Thymus (tissue), 14 donors: ENCODE measurements at places on chromosomes 7 and 10. TPM values are rescaled to one million over a fixed set of nuclear protein-coding genes. Genes with fewer than 3 reads are reported as not detected.

The PAX2 gene
- 0.43 TPM for polyA plus RNA-seq

- H3K36me3 ChIP-seq, result no peaks in the 10 kb centered on the region
- no peak for DNase-seq
- no peak overlapping the region for H3K4me3 ChIP-seq
- H3K27ac ChIP-seq, result no peak overlapping the region
Measured at GRCh38 chr10:58102897-58103296, 164.8 kb downstream of the IPMK start.

The NUPR2 gene
- 0.75 TPM for polyA plus RNA-seq

DNA sequence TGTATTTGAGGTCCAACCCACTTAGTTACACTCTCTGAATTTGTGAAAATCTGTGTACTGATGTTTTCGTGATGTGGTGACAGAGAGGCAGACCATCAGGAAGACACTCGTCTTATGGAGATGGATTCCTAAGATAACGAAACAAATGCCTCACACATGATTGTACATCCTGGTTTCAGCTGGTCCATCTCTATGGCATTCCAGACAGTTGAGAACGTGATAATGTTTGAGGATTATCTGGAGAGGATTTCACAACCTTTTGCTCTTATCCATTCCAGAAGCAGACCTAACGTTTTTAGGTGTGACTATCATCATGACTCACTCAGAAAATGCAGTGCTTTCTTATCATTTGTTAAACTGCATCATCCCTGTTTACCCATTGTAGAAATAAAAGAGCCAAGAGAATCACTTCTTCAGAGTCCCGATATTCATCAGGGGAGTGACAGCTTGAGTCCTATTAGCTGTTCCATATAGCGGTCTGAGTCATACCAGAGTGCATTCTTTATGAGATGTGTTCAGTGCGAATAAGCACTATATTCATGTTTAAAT, 74.5 kb downstream of the BMPER start:
- DNase-seq, result no peak
- H3K27ac ChIP-seq, result no peak overlapping the region
- H3K4me1 ChIP-seq, result no peaks in the 10 kb centered on the region
- H3K27me3 ChIP-seq, result no peaks in the 10 kb centered on the region

- H3K4me1 ChIP-seq, result no peaks in the 10 kb centered on the region
- no peak for DNase-seq
- no peaks in the 10 kb centered on the region for H3K36me3 ChIP-seq
- no peak overlapping the region for H3K27ac ChIP-seq
- no peak overlapping the region for H3K4me3 ChIP-seq
- no peaks in the 10 kb centered on the region for H3K27me3 ChIP-seq
Measured at GRCh38 chr10:124214610-124215375, 121.4 kb upstream of the CHST15 start.

- peaks cover 2% of the 10 kb centered on the region for H3K27me3 ChIP-seq
- no peak overlapping the region for H3K4me3 ChIP-seq
- no peaks in the 10 kb centered on the region for H3K36me3 ChIP-seq
- H3K4me1 ChIP-seq, result no peaks in the 10 kb centered on the region
- no peak overlapping the region for H3K27ac ChIP-seq
Measured at GRCh38 chr7:134528749-134529148, 1.4 kb downstream of the AKR1B10 start.

DNA sequence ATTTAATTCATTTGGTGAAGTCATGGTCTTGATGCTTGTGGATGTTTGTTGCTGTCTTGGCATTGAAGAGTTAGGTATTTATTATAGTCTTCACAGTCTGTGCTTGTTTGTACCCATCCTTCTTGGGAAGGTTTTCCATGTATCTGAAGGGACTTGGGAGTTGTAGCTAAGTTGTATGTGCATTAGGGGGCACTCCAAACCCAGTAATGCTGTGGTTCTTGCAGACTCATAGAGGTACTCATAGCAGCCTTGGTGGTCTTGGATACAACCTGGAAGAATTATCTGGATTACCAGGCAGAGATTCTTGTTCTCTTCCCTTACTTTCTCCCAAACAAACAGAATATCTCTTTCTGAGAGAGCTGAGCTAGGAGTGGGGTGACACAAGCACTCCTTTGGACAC, 93.2 kb downstream of the ADCYAP1R1 start:
- no peak overlapping the region for H3K27ac ChIP-seq
- no peak for DNase-seq
- H3K4me1 ChIP-seq, result no peaks in the 10 kb centered on the region
- H3K27me3 ChIP-seq, result no peaks in the 10 kb centered on the region
- no peak overlapping the region for H3K4me3 ChIP-seq
- no peaks in the 10 kb centered on the region for H3K36me3 ChIP-seq

The ZNF488 gene
- 0.23 TPM for polyA plus RNA-seq

The KLLN gene
- polyA plus RNA-seq, result 1.0 TPM

DNA sequence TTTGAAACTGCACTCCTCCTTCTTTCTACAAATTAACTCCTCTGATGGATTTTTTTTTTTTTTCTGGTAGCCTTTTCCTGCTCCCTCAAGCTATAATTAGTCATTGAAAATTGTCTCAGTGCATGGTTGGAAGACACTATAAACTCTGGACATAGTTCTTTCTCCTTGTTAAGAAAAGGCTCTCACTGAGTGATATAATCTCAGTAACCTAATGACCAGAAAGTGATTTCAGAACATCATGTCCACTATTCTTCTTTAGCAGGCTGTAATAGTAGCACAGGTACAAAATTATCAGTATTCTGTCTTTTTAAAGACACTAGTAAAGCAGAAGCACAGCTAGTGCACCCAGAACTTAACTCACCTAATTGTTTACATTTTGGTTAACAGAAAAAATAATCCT, 752.6 kb upstream of the PHF14 start:
- H3K27me3 ChIP-seq, result no peaks in the 10 kb centered on the region
- no peak overlapping the region for H3K27ac ChIP-seq
- H3K4me3 ChIP-seq, result no peak overlapping the region
- H3K36me3 ChIP-seq, result no peaks in the 10 kb centered on the region
- no peak for DNase-seq

DNA sequence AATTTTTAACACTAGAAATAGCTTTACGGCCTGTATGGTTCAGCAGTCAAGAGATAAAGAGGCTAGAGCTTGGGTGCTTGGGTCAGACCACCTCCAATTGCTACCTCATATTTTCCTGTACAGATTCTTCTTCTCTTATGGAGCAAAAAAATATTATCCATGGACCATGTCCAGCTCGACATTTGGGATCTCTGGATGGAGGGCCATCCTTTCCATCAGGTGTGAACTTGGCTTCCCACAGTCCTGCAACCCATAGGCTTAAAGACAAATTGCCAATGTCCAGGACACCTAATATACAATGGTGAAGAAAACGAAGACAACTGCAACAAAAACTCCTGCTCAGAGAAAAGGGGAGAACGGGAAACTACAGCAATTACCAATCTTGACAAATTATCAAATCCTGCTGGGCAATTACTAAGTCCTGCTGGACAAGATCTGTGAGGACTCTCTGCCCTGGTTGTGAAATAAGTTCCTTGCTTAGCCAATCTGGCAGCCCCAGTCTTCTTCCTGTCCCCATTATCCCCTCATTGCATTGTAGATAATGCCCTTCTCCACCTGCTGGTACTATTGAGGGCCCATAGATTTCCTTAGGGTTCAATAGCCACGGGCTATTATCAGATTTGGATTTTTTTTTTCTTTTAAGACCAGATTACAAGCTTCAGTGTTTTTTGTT, 42.0 kb upstream of the BRAF start:
- no peaks in the 10 kb centered on the region for H3K4me1 ChIP-seq
- no peaks in the 10 kb centered on the region for H3K36me3 ChIP-seq
- no peak for DNase-seq
- H3K27ac ChIP-seq, result no peak overlapping the region
- H3K4me3 ChIP-seq, result no peak overlapping the region

- no peak for DNase-seq
- H3K4me3 ChIP-seq, result no peak overlapping the region
- H3K36me3 ChIP-seq, result no peaks in the 10 kb centered on the region
- H3K4me1 ChIP-seq, result no peaks in the 10 kb centered on the region
Measured at GRCh38 chr7:125857606-125858005, 928.0 kb upstream of the POT1 start.

GRCh38 chr10:5447611-5448071, 35.3 kb downstream of the NET1 start:
- peak overlapping the region; percentile 40 for H3K4me3 ChIP-seq
- no peaks in the 10 kb centered on the region for H3K27me3 ChIP-seq
- peaks cover 5% of the 10 kb centered on the region for H3K36me3 ChIP-seq
- DNase-seq, result peak; percentile 39
- peak overlapping the region; percentile 53 for H3K27ac ChIP-seq
- H3K4me1 ChIP-seq, result peaks cover 7% of the 10 kb centered on the region

DNA sequence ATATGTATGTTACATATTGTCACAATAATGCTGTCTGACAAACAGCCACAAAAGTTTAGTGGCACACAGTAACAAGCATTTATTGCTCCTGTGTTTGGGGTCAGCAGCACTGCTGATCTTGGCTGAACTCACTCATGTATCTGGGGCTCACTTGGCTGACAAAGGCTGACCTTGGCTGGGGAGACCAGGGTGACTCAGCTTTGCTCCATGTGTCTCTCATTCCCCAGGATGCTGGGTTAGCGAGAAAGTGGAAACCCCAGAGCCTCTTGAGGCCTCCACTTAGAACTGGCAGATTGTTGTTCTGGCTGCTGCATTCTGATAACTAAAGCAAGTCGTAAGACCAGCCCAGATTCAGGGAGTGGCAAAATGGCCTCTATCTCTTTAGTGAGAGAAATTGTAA, 217.3 kb upstream of the HABP2 start:
- no peak overlapping the region for H3K27ac ChIP-seq
- no peak overlapping the region for H3K4me3 ChIP-seq
- H3K27me3 ChIP-seq, result no peaks in the 10 kb centered on the region
- H3K4me1 ChIP-seq, result no peaks in the 10 kb centered on the region

DNA sequence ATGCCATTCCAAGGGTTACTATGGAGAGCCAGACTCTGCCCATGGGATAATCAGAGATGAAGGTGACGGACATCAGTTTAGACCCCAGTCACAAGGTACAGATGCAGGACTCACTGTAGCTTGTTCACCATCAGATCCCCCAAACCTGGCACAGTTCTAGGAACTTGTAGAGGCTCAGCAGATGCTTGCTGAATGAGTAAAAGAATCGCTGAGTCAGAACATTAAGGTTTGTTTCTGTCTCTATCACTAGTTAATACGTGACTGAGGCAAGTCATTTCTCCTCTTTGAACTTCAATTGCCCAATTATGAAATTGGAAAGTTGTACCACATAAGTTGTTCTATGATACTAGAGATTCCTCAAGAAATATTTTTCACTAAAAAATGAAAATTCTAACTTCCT, 65.1 kb downstream of the PPP1R3C start:
- no peaks in the 10 kb centered on the region for H3K36me3 ChIP-seq
- no peak overlapping the region for H3K4me3 ChIP-seq
- no peaks in the 10 kb centered on the region for H3K4me1 ChIP-seq
- no peak overlapping the region for H3K27ac ChIP-seq
- DNase-seq, result no peak

The MLXIPL gene
- 25.3 TPM for polyA plus RNA-seq
